ENCODE measurements at places on chromosomes 3 and 15.

GRCh38 chr15:24675332-24676144 is at the start of gene NPAP1:
Gene NPAP1 (plus strand): TSS chr15:24675775. CDS start chr15:24675868, 93 bp downstream.
- no peak for DNase-seq

DNA sequence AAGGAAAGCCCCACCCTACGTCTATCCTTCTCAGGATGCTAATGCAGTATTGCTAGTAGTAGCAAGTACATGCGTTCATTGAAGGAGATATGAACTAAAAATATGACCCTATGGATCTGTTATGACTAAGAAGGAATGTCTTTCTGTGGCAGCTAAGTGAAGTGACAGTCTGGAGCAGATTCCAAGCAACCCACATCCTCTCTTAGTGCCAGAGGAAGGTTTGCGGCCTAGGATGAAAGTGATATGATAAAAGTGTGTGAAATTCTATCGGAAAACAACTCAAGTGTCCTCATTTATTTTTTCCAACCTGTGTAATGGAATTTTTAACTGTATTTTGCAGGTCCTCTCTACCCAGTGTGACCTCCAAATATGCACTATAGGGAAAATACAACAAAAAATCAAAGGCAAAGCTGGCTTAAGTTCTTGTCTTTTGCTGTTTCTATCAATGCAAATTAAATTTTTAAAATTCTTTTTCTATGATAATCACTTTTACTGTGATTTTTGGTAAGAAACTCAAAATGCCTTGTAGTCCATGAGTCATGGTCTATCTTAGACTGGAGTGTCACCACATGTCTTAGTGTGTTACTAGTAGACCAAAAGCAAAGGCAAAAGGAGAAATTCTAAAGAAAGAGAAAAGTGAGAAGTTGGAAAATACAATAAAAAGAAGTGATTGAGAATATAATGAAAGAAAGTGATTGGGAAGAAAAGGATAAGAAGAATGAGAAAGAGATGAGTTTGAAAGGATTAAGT is 161.2 kb upstream of the TMCO5A start:
- DNase-seq, result peak; percentile 92

DNA sequence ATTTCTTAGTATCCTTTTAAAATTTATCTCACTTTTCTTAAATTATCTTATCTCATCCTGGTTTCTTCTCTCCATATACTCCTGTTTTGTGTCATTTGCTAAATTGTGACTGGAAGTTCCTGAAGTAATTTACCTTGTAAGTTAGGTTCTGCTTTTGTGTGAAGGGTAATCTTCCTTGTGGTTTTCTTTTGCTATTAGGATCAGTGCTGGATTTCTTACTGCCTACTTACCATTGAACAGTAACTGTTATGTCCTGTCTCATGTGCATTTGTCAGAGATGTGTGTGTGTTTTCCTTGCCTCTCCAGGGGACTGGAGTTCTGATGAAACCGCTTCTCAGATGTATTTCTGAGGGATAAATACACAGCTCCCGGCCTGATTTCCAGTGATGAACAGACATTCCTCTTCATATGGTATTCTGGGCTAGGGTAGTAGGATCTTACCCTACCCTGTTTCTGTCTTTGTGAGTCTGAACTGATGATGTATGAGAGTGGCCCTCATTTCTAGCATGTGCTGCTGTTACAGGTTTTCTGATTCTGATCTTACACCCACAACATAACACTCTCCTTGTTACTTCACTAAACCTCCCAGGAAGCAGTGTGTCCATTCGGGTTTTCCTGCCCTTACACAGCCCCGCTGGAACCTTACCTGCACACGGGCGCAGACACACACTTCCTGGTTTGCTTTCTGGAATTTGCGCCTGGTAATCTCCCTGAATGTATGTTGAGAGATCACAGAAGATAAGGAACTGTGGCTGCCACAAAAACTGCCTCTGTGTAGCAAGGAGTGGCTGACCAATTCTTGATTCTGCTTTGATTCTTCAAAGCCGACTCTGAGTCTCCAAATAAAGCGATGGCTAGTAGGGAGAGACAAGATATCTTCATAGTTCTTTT is 14.7 kb downstream of the PAK2 start:
- DNase-seq, result peak; percentile 39

DNA sequence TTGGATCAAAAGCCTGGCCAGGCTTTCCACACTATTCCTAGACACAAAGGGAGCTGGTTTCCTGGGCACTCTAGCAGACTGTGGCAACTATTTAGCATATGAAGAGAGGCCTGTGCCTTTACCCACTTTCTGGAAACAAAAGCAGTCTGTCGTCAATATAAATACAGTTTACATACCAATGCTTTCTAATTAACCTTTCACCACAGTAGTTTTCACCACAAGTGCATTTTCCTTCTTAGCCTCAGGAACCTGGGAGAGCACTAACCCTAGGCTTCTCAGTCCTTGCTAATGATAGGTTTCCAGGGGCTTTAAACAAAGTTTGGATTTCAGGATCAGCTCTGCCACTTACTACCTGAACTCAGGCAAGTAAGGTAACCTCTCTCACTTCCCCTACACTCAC is 499.1 kb downstream of the MAGI1 start:
- no peak for DNase-seq

GRCh38 chr15:55250392-55250791 is 39.2 kb downstream of the RAB27A start:
- peak; percentile 15 for DNase-seq

- no peak for DNase-seq
Observed at GRCh38 chr15:78147566-78147965, 1.6 kb upstream of the IDH3A start.

DNA sequence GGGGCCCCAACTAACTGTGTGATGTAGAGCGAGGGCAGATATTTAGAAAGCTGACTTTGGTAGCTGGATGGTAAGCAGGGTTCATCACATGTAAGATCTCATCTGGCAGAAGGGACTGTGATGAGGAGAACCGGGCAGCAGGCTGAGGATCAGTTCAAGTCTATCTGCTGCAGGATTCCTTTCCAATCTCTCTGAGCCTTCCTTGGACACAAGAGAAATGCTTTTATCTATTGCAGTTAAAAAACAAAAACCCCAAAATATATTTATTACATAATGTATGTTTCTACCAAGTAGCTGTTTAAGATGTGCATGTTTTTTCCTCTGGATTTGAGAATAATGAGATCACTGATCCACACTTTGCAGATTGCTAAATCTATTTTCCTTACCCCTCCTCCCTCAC is 411.5 kb downstream of the RAP2B start:
- no peak for DNase-seq

DNA sequence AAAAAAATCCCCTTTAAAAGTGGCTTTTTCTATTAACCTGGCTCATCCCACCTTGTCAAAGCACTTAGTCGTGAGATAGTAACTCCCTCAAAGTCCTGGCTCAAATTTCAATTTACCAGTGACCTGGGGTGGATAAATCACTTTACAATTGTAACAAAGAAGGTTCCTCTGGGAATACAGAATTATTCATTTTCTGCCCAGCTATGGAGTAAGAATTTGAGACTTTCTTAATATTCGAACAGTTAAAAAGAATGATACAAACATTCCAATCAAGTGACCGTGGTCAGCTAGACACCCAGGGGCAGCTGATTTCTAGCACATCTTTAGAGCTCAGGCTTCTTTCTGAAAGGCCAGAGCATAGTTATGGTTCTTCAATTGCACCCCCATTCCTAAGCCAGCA is 291.0 kb upstream of the TGFBR2 start:
- DNase-seq, result peak; percentile 78

GRCh38 chr3:113660896-113661295 is 35.5 kb downstream of the USF3 start:
- no peak for DNase-seq

DNA sequence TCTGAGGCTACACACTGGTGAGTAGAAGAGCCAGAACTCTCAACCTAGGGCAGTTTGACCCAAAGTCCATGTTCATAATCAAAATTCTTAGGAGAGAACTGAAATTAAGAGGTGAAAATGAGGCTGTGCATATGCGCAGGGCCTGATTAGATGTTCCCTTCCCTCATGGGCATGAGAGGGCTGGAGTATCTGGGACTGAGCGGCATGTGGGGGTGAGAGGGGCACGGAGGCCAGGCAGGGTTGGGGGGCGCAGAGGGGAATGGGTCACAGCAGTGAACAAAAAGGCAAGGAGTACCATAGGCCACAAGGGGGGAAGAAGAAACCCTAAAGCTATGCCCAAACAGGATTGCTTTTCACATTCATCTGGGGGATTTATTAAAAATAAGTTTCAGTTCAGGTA is 31.3 kb downstream of the ADAMTS9 start:
- DNase-seq, result no peak

DNA sequence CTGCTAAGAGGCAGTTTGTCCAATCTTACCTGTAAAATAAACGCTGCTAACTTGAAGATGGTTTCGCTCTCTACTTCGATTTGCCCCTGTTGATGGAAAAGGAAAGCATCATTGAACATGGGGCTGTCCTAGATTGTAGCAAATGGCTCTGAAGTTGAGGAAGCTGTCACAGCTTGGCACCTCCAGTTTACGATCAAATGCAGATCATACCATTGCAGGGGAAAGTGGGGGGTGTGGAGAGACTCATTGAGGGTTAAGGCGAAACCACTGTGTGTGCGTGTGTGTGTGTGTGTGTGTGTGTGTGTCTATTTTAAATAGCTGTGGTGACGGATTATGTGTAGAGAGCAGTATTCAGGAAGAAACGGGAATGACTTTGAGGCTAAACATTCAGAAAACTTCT is 127.6 kb upstream of the LMOD3 start:
- peak; percentile 67 for DNase-seq

DNA sequence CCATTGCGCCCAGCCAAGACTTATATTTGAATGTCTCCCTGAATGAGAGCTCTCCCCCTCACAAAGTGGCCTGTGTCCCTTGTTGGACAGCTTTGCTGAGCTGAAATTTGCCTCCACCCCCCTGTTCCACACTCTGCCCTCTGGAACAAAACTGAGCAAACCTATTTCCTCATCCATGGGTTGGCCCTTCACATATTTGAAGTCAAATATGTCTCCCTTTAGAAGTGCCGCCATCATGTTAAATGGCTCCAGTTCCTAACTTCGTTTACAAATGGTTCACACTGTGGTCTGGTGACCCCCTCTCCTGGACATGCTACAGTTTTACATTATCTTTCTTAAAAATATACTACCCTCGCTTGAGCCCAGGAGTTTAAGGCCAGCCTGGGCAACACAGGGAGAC is 4.6 kb downstream of the PLIN1 start:
- DNase-seq, result no peak

DNA sequence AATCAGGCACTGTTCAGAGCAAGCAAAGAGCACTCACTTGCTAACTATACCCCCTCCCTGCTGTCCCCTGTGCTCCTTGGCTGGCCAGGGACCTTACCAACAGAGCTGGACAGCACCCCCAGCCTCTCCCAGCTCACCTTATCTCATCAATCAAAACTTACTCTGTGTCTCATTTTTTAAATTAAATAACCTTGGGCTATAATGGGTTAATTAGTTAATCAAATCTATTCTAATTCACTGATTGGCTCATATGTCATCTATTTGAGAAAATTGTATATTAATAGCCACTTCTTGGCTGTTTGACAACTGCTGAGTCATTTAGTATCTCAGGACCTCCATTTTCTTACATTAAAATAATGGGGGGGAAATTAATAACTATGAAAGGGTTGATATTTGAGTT is 22.9 kb downstream of the IL5RA start:
- DNase-seq, result no peak

DNA sequence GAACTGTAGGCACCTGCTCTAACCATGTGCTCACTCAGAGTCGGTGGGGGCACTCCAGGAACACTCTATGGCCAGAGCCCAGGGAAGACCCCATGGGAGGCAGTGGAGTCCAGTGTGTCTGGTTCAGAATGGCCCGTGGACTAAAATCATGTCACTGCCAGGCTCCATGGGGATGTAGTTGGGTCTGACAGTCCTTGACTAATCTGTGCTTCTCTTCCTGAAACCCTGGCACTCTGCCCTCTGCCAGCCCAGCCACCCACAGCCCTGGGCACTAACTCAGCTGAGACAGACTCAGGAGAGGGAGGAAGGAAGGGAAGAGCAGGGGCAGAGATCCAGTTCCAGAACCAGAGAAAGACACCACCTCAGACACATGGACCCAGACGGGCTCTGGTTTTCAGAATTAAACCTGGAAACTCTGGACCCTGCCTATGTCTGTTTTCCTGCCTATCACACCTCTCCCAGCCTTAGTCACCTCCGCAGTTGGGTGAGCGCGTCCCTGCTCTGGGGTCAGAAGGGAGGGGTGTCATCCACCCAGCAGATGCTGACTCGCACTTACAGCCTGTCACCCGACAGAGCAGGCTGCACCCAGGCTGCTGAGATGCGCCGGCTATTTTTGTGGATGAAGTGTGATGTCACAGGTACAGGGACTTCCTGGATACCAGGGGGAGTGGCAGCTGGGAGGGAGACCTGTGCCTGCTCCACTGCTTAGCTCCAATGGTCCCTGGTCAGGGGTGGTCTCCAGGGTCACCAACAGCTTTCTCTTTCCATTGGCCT is 56.8 kb upstream of the INSYN1 start:
- DNase-seq, result peak; percentile 31

DNA sequence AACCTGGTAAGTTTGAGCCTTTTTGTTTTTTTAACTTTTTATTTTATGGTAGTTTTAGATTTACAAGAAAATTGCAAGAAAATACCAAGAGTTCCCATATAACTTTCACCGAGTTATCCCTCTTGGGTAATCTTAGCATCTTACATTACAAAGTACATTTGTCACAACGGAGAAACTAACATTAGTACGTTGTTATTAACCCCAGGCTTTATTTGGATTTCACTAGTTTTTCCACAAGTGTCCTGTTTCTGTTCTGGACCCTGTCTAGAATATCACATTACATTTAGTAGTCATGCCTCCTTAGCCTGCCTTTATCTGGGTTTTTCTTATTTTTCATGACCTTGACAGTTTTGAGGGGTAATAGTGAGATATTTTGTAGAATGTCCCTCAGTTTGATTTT is 53.5 kb upstream of the KPNA4 start:
- peak; percentile 6 for DNase-seq

GRCh38 chr15:39908186-39908585 is 11.9 kb downstream of the GPR176 start:
- peak; percentile 92 for DNase-seq

DNA sequence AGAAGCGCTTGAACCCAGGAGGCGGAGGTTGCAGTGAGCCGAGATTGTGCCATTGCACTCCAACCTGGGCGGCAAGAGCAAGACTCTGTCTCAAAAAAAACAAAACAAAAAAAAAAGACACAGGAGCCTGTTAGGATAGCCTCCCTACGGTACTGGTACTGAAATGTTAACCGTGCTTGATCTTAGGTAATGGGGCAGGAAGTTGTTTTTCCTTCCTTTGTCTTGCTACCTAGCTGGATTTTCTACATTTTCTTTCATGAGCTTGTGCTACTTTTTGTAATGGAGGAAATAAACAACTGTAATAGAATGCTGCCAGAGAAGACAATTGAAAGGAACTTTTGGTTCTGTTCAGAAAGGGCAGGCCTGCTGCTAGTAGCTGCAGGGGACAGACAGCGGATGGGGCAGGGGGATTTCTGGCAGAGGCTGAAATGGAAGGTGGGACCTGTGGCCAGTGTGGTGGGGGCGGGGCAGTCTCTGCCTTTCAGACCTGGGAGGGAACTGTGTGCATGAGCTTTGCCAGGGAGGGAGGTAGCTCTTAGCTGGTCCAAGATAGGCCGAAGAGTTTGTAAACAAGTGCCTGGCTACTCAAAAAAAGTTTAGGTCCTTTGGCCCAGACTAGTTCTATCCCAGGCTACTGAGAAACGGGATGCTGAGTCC is 49.0 kb upstream of the SEMA4B start:
- no peak for DNase-seq

Measured in fibroblast of skin of scalp (primary cell).